Occipital lobe (tissue), 3 donors: ENCODE measurements at places on chromosomes 7 and 10. TPM values are rescaled to one million over a fixed set of nuclear protein-coding genes. Genes with fewer than 3 reads are reported as not detected.

- no peak for DNase-seq
Measured at GRCh38 chr10:132037676-132037975, 28.1 kb upstream of the JAKMIP3 start.

DNA sequence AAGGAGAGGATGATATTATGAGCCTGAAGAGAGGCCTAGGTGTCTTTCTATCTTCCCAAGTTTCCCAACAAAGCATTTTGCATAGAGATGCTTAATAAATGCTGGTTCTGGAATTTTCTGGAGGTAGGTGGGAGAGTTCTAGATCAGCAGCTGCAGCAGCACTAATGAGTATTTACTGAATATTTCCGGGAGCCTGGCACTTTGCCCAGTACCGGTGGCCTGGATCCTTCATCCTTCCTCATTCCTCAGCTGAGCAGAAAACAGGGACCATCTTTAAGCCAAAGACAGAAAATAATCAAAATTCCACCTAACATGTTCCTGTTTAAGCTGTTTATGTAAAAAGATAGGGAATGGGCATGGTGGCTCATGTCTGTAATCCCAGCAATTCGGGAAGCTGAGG lies 813.2 kb upstream of the AUTS2 start:
- no peak for DNase-seq

DNA sequence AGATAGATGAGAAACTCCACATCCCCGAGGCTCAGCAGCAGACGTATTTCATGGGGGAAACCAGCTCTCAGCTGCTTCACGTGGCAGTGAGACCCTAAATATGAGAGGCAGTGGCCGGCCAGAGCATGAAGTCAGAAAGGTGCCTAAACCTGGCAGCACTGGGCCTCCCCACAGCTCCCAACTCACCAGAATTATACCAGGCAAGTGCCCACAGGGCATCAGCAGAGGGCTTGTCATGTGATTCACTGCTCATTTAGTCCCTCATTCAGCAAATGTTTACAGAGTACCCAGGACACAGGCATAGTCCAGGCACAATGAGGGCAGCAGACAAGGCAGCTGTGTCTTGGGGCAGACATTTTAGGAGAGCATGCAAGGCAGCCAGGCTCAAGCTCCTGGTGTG lies 212.6 kb downstream of the PTPRN2 start:
- DNase-seq: no peak

DNA sequence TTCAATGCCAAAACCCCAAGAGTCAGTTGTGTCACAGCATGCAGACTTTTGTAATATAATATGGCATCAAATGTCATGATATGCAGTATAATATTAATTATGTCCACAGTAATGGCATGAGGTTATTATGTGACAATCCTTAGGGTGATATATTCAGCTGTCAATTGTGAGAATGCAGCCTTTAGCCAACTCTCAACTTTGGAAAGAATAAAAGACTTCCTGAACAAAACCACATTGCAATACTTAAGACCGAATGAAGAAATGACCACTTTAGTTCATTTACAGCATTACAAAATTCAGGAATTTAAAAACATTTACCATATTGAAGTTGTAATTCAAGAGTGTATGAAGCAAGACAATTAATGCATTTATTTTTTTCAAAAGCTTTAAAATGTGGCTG lies 45.4 kb downstream of the CPVL start:
- DNase-seq: no peak

DNA sequence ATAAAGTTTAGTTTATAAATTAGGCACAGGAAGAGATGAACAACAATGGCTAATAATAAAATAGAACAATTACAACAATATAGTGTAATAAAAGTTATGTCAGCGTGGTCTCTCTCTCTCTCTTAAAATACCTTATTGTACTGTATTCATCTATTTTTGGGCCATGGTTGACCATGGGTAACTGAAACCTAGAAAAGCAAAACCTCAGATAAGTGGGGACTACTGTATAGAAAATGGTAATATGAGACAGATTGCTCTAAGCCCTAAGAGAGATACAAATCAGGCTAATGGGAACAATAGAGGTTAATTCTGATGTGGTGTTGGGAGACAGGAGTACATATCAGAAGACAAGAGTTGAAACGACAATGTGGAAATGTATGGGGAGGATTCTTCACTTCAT lies 86.2 kb downstream of the ZNF365 start:
- no peak for DNase-seq

DNA sequence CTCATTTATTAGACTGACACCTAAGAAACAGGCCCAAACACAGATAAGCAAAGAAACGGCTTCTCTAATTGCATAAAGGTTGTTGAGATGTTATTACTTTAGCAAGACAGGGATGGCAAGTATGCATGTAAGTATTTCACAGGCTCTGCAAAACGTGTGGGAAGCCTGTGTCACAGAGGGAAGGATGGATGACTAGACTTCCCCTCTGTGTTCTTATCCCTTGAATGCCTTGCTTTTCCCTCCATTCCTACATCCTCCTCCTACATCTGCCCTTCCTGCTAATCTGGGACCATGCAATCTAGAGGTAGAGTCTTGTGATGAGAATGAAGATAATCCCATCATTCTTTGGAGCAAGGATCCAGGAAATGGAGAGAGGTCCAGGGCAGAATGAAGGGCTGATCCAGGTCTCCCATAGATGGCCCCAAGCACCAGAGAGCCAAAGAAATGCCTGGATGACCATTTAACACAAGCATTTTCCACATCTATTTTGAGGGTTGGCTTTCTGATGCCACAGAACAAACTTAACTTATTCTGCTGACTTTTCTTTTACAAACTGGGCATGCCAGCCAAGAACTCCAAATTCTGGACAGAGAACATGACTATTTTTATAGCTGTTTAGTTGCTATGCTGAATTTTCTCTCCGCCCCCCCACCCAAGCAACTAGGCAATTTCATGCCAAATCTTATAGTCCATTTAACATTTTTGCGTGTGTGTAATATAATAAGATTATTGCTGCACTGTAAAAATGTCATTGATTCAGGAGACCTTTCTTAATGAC lies 48.1 kb downstream of the NRP1 start:
- no peak for DNase-seq

- no peak for DNase-seq
Measured at GRCh38 chr7:41925946-41926345, 223.1 kb upstream of the INHBA start.

GRCh38 chr7:50409856-50410745 lies 40.0 kb downstream of the FIGNL1 start:
- DNase-seq: no peak

DNA sequence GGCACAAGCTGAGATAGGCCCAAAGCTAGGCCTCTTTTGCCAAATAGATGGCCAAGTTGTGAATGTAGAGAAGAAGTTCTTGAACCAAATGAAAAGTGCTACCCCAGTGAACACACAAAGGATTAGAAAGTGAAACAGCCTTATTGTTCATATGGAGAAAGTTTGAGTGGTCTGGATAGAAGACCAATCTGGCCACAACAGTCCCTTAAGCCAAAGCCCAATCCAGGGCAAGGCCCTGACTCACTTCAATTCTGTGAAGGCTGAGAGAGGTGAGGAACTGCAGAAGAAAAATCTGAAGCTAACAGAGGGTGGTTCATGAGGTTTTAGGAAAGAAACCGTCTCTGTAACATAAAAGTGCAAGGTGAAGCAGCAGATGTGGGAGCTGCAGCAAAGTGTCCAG lies 18.7 kb upstream of the ATP6V0A4 start:
- no peak for DNase-seq

GRCh38 chr10:3807928-3808496 lies 23.0 kb upstream of the KLF6 start:
- DNase-seq: no peak

DNA sequence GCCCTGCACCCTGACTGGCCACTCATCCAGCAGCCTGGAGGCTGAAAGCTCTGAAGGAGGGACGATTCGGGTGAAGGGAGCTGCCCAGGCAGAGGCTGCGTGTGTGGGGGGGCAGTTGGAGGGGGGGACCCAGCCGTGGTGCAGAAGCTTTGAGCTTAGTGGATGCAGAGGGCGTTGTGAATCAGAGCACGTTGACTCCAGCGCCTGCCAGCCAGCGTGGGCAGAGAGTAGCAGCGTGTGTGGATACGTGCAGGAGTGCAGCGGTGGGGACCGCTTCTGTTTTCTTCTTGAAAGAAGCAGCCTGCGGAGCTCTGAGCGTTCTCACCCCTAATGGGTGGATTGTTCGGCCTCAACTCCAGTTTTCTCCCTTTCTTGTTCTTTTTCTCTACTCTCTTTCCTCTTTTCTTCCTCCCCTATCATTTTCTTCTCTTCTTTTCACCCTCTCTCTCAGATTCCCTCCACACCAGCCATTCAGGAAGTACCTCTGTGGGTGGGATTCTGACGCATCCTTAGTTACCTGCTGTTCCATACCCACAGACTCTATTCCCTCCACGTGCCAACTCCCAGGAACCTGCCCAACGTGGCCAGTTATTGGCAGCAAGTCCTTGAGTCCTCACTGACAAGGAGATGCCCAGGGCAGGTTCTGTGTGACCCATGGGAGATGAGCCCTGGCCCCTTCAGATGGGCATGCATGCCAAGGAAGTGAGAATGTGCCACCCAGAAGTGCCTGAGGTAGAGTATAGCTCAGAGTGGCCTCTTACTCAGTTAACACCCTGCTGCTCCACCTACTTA lies 47.4 kb downstream of the SORCS3 start:
- peak; percentile 79 for DNase-seq

DNA sequence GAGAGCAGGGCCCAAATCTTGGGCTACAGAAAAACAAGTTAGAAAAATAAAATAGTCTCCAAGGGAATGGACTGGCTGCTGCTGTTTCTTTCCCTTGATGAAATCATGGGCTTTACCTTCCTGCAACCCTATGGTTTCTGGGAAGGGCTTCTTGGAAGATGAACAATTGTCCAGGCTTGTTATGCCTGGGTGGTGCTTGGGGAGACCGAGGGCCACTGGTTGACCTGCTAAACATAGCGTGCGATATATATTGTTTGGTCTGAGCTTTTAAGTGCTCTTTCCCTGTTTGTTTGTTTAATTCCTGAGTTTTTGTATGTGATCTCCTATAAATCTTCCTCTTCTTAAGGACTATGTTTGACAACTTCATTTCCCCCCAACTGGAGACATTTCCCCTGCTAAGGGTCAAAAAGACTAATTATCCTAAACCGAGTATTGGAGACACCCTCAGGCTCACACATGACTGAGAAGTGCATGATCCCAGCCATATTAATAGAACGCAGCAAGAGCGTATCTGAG lies 37.9 kb downstream of the SLC25A28 start:
- no peak for DNase-seq

DNA sequence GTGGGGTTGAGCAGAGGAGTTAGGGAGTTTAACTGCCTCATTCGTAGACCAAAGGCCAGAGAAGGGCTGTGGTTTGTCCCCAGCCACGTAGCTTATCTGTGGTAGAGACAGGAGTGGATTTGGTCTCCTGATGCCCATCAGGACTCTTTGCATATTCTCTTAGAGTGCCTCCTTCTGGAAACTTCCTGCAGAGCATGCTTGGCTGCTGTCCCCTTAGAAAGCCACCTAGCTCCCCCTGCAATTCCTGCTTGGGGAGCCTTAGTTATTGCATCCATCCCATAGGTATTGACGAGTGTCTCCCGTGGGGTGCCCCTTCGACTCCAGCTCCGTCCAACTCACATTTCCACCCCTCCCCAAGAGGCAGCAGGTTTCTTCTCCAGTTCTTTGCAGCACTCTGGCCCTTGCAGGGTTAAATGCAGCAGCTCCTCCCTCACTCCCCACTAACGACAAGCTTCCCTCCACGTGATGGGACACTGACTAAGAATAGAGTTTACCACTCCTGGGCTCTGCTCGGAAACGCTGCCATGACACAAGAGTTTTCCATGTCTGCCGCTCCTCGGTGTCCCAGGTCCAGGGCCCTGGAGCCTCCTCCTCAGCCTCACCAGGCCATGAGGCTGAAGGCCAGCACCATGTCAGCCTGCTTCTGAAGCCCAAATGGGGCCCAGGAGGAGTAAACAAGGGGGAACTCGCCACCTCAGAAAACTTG lies 147.8 kb upstream of the UNC5B start:
- DNase-seq: no peak

DNA sequence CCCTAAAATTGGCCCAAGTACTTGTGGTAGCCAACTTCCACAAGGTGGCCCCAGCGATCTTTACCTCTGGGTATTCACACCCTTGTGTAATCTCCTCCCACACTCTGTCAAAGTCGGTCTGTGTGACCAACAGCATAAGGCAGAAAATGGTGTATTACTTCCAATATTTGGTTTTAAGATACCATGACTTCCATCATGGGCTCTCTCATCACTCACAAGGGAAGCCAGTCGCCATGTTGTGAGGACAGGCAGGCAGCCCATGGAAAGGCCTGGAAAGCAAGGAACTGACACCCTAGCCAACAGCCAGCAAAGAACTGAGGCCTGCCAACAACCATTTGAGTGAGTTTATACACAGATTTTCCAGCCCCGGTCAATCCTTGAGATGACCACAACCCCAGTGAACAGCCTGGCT lies 91.0 kb upstream of the KMT2E start:
- DNase-seq: no peak

DNA sequence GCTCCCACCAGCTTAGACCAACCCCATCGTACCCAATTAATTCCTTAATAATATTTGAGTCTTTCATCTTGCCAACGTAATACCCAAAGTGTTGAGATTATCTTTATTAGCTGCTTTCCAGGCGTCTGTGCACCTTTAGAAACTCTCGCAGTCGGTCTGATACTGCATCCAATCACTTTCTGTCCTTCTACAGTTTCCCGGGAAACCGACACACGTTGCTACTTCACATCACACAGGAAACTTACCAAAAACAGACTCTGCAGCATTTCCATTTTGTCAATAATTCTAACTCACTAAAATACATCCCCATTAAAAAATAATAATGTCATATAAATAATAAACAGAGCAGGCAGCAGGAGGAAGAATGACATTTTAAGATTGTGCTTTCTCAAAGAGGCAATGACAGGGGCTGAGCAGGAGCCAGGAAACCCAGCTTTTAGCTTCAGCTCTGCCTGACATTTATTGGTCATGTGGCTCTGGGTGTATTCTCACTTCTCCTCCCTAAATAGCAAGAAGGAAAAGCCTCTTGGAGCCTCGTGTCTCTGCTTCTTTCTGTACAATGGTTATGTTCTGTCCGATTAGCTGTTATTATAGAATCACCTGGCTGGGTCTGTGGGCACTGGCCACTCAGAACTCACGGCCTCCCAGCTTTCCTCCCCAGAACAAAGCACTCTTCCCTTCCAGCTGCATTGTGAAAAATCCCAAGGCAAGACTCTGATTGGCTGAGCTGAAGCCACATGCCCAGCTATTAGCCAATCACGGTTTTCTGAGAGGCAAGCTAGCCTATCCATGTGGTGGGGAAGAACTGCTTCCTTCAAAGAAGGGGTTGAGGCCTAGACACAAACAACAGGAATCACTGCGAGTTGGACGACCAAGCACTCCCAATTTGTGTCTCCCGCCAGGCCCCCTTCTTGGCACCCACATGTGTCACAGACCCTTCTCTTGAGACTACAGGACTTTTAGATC lies 424.7 kb upstream of the FOXK1 start:
- no peak for DNase-seq

PTPRN2 gene
- total RNA-seq: 62.2 TPM

C10orf143 gene
- total RNA-seq: 1.1 TPM

EPDR1 gene
- 16.4 TPM for total RNA-seq

PPP1R3C gene
- 41.2 TPM for total RNA-seq
